ENCODE measurements at places on chromosomes 1 and 21.

GRCh38 chr1:21280482-21280881, 9.8 kb downstream of the ECE1 start:
- no peak for DNase-seq

GRCh38 chr1:185350027-185350442, 33.0 kb upstream of the IVNS1ABP start:
- no peak for DNase-seq

DNA sequence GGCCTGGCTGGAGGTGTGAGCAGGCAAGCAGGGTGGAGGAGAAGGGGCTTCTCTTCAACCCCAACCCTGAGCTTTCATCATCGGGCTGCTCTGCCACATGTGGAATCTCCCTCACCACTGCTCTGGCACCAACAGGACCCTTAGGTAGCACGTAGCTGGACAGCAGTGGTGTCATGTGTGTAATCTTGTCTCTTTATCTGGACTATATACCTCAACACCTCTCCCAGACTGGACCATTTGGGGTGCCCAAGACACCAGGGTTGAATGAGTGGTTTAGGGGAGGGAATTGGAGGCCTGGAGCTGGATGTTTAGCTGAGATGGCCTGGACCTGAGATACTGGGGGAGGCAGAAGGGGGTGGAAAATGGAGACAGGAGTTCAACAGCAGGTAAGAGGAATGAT, 63.0 kb downstream of the UBE2T start:
- DNase-seq, result no peak

DNA sequence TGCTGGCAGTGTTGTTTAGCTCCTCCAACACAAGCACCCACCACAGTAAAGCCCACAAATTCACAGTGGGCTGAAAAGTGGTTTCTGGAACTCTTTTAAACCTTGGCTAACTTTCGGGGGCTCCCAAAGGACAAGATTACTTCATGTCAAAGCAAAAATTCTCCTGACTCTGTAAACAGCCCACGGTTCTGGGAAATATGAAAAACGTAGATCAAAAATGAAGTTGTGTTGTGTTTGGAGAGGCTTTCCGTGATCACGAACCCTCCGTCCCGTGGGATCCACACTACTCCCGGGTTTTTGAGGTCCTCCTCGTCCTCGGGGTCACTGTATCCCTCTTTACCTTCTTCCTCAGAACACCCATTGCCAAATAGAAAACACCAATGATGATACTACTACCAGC, 159.0 kb upstream of the RUNX1 start:
- no peak for DNase-seq

DNA sequence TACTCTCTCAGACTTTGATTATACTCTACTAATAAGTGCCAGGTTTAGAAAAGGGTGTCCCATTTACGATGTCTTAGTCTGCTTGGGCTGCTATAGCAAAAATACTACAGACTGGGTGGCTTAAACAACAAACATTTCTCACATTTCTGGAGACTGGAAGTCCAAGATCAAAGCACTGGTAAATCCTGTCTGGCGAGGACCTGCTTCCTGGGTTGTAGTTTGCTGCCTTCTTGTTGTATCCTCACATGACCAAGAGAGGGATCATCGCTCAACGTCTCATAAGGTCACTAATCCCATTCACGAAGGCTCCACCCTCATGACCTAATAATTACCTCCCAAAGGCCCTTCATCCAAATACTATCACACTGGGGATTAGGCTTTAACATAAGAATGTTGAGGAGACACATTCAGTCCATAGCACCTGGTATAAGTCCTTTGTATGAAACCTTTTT, 12.0 kb downstream of the PRDX6 start:
- DNase-seq, result no peak

GRCh38 chr1:201955729-201956143, 433 bp downstream of the TIMM17A start:
- DNase-seq, result no peak

- DNase-seq, result no peak
Observed at GRCh38 chr21:33113131-33113530, 43.2 kb downstream of the OLIG1 start.

DNA sequence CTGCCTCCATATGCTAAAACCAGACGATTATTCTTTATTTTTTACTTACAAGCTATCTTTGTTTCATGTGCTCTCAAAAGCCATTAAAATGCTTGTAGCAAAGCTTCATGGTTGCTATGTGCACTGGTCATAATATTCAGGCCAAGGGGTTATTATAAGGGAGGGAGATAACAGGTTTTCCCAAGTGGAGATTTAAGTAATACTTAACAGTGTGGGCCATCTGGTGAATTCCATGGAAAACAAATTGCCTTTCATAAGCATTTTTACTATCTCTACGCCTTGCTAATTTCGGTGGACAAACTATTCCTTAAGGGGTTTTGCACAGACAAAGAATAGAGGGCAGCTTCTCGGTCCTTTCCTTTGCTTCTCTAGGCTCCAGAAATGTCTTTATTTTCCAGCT, 137.8 kb downstream of the NUF2 start:
- no peak for DNase-seq

DNA sequence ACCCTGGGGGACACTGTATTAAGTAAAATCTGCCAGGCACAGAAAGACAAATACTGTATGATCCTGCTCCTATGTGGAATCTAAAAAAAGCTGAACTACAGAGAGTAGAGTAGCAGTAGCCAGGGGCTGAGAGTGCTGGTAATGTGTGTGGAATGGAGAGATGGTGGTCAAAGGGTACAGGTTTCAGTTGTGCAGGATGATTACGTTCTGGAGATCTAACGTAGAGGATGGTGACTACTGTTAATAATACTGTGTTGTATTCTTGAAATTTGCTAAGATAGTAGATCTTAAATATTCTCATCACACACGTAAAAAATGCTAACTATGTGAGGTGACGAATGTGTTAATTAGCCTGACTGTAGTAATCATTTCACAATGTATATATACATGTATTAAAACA, 39.8 kb upstream of the GNG4 start:
- DNase-seq, result no peak

DNA sequence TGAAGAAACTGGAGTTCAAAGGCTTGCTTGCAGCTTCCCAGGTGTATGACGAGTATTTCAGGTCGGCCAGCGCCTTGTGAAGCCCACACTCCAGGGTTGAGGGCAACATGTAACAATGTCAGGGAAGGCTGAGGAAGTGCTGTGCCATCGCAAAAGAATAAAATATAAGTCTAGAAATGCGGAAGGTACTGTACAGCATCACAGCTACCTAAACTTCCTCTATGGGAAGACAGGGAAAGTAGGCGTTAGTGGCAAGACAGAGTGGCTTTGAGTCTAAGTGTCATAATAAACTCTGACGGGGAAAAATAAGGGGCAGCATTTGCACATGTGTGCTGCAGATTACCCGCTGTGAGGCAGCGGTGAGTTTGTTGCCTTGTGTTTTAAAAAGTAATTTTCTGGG, 28.9 kb downstream of the DOP1B start:
- DNase-seq, result no peak

GRCh38 chr1:107449326-107449725, 308.5 kb downstream of the NTNG1 start:
- DNase-seq, result no peak

GRCh38 chr1:43067977-43068751, 103.9 kb downstream of the EBNA1BP2 start:
- DNase-seq, result no peak

- no peak for DNase-seq
Observed at GRCh38 chr1:76669131-76669530, 198.1 kb upstream of the ST6GALNAC5 start.

GRCh38 chr1:164648636-164649035, 89.7 kb downstream of the PBX1 start:
- DNase-seq, result no peak

GRCh38 chr1:101588677-101589076, 351.9 kb downstream of the S1PR1 start:
- no peak for DNase-seq

GRCh38 chr1:8481650-8482380, 163.9 kb downstream of the SLC45A1 start:
- DNase-seq, result no peak

DNA sequence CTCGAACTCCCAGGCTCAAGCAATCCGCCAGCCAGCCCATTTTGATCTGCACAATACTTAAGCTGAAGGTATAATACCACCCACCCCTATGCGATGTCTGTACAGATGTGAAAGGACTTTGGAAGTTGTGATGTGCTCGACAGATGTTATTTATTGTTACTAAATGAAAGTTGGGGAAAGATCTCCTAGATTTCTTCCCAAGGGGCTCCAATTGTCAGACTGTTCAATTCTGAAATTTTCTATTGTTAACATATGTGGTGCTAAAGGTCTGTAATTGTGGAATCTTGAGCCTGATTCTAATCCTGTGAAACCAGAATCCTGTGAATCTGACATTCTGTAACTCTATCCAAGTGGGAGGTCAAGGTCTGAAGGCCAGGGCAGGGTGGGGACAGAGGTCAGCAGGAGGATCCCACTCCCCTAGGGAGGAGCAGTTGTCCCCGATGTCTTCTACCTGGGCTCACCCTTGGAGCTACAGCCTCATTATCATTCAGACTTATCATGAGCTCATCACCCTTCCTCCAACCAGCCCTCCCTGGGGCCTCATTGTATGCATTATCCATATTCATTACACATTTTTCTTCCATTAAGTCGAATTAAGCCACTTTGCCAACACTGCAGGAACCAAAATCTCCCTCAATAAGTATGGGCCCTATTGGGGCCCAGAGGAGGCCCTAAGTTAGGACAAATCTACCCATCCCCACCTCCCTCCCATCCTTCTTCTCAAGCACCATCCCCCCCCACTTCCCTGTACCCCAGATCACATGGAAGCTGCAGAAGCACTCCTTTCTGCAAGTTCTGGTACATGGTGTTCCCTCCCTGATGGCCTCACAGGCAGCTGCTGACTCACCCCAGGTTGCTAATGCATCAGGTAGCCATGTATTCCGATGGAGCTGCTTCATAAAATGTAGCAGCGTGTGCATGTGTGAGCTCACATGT, 32.3 kb downstream of the SHISAL2A start:
- no peak for DNase-seq

DNA sequence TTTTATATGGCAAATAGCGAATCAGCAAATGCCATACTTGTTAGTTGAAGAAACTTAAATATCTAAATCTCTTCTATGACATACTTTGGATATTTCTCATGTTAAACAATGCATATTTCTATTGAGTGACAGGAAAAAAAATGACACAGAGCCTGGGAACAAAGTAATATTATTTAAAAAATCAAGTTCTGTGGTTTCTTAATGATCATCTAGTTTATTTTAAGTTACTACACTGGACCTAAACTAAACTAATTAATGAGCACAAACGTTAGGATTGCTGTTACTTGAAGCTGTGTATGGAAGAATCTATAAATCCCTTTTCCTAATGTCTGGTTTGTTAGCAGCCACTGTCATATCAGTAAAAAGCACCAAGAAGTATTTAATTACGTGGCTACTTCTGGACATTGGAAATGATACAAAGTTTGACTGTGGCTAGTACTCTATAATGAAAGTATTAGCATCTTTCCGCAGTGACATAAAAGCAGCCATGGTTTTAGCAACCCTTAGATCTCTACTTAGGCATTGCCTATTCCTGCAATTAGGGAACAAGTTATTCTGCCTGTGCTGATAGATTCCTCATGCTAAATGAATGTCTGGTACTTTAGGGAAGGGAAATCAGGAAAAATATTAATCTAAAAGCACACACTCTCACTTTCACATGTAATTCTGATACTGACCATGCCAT, 981.7 kb upstream of the B3GALT2 start:
- DNase-seq, result no peak

- DNase-seq, result no peak
Observed at GRCh38 chr1:50268049-50268448, 155.2 kb downstream of the DMRTA2 start.

DNA sequence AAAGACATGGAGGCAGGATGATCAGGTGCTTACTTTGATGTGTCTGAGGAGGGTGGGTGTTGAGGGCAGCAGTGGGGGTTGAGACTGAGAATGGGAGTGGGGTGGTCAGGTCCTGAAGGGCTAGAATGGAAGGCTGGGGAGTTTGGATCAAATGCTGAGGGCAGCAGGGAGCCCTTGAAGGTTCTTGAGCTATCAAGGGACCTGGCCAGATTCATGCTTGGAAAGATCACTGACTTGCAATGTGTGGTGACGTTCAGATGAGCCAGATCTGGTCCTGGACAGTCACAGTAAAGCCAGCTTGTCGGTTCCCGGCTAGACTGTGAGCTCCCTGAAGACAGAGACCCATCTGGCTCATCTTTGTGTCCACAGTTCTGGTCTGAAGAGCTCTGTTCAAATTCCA, 3.8 kb downstream of the EPHB2 start:
- DNase-seq, result no peak

GRCh38 chr1:229221106-229222019, 49.5 kb upstream of the RAB4A start:
- DNase-seq, result no peak
